Activated T-helper 9 cell treated with anti-CD3 and anti-CD28 coated beads, Interleukin-2, amount 50 U/mL, for 16 hours (primary cell): ENCODE measurements at places on chromosomes 13 and 19.

- no peak for DNase-seq
Observed at GRCh38 chr19:1854542-1855039, 6.3 kb upstream of the REXO1 start.

DNA sequence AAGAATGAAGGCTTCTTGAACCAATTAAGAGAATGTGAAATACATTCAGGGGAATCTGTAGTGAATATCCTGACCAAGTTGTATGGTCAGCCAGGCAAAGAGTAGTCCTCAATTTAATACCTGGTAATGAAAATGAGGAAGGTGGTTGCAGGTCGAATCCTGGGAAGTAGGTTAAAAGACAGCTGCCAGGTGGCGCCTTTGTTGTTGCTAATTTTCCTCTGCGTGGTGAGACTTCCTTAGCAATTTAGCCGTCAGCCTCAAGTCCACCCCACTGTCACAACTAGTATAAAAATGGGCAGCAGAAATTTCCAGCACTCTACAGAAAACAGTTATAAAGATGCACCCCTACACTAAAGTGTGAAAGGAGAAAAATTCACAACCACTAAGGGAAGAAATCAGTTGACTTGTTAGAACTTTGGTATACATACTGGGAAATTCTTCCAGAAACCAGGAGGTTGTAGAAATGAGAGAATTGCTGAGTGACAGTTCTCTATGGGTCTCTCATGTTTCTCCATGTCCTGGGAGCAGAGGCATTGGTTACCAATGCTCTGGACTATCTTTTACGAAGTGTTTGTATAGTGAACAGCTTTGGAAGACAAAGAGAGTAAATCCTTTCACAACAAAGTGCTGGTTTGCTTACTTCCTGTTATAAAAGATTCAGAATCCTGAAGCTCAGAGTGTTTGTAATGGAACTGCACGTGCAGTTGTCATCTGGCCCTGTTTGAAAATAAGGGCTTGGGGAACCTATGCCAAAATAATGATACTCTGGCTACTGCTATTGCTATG lies 235.9 kb downstream of the NHLRC3 start:
- no peak for DNase-seq

GRCh38 chr13:47337781-47338507 lies 441.1 kb upstream of the HTR2A start:
- no peak for DNase-seq

DNA sequence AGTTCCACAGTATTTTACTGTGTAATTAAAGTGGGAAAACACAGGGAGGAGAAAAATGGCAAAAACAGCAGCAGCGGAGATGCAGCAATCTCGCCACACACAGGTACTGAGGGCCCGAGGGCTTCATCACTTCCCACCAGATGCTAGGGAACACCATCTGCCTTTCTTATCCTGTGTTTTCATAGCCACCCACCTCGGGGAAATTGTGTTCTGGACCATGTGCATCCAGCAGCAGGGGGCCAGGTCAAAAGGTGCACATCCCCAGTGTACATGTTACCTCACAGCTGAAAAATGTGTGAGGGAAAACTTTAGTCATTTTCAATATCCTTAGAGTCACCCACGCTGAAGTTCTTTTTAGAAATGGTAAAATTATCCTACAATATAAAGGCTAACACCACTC lies 30.2 kb downstream of the PDCD5 start:
- DNase-seq, result no peak

- DNase-seq, result no peak
Observed at GRCh38 chr13:25455146-25455545, 83.4 kb downstream of the ATP8A2 start.

DNA sequence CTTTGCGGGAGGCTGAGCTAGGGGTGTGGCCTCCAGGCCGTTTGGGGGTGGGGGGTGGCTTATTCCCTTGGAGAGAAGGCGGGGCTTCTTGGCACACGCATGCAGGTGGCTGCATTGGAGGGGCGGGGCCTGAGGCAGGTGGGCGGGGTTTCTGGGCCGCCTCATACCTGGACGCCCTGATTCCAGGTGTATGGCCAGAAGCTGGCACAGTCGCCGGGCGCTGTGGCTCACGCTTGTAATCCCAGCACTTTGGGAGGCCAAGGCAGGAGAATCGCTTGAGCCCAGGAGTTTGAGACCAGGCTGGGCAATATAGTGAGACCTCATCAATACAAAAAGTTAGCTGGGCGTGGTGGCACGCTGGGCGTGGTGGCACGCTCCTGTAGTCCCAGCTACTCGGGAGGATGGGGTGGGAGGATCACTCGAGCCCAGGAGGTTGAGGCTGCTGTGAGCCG lies 7.8 kb downstream of the ABCA7 start:
- no peak for DNase-seq

- DNase-seq, result no peak
Observed at GRCh38 chr13:21034603-21035191, 26.7 kb downstream of the LATS2 start.

GRCh38 chr19:15210323-15210781 lies 9.6 kb upstream of the NOTCH3 start:
- no peak for DNase-seq

DNA sequence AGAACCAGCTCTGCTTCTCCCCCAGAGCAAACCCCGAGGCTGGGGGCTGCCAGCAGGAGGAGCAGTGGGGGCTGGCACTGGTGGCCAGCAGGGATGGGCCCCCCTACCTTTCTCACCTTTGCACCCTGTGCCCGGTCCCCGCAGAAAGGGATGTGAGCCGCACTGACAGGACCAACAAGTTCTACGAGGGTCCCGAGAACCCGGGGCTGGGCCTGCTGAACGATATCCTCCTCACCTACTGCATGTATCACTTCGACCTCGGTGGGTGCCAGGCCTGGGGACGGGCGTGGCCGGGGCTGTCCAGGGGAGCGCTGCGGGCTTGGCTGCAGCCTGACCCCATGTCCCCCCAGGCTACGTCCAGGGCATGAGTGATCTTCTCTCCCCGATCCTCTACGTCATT lies 6.6 kb downstream of the TBC1D17 start:
- no peak for DNase-seq
